NCI-H1417 treated with DMSO at 0.1 percent for 48 hours (cell line): ENCODE measurements at places on chromosomes 2 and 18.

- no peak for DNase-seq
Observed at GRCh38 chr2:230877116-230877758, 12.5 kb downstream of the ITM2C start.

DNA sequence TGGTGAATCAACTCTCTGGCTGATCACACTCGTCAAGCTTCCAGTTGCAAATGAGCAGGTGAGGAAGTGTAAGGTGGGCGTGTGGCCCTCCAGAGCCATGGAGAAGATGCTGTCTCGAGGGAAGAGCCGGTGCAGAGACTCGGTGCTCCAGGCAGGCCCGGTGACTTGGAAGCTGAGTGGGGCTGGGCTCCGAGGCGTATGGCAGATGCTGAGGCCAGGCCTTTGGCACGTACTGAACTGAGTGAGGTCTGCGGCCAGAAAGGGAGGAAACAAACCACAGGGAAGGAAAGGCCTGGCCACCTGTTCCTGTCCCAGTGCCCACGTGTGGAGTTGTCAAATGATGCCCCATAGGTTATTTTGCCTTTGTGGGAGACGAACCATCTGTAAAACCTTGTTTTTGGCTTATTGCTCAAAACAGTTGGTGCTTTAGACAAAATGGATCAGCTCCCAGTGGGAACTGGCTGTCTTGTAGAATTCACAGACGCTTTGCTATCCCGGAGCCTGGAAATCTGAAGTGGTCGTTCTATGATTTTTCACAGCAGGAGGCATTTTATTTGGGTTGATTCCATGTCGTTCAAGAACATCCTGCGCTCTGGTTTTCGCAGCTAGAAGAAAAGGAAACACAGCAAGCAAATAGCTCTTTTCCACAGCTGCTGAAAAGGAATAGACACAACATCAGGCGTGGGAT lies 117.5 kb upstream of the TMEM18 start:
- no peak for DNase-seq

DNA sequence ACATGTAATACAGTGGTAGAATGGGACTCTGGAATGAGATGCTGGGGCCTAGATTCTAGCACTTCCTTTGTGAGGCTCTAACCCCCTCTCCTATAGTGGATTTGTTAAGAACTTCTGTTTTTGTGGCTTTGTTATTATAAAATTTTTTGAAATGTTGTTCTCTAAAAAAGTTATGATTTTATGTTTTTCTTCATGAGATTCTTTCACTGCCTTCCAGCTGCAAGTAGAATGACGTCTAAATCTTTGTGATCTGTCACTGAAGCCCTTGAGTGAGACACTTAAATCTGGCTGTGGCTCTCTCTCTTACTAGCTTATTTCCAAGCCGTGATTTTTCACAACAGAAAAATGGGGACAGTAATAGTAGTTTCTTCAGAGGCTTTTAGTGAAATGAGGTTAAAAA lies 1.6 kb downstream of the CASP8 start:
- no peak for DNase-seq

DNA sequence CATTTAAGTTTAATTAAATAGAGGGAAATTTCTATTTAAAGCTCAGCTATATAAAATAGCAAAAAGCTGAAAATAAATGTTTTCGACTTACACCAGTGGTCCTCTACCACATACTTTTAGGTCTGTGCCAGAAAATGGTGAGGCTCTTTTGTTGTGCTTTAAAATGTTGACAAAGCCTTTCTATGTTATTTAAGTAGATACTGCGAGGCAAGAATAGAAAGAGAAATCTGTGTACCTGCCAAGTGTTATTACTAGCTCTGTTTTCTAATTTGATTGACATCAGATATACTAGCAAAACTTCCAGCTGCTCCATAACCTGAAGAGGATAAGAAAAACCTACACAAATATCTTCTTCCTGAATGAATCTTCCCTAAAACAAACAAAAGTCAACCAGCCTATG lies 53.6 kb downstream of the LPIN2 start:
- DNase-seq = no peak

DNA sequence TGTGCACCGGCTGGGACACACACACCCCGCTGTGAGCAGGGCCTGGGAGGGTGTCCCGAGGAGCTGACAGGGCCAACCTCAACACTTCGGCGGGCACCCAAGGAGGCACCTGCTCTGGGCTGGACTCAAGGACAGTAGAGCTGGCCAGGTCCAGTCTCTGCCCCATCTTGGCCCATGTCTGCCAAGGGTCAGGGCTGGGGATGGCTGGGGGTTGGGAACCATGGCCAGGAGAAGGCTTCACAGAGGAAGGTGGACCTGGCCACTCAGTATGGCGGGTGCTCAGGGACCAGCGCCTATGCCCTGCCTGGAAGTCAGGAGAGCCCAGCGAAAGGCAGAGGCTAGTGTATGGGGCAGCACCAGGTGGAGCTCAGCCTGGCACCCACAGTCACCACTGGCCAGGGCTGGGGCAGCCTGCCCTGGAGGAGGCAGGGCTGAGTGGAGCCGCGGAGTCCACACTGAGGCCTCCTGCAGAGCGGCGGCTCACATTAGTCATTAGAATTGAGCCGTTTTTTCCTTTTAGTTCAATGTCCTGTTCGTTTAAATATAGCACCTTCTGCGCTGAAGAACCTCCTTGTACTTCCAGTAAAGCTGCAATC lies 4.2 kb downstream of the ERFE start:
- no peak for DNase-seq

GRCh38 chr2:44330801-44331200 lies 30.5 kb downstream of the PREPL start:
- no peak for DNase-seq

DNA sequence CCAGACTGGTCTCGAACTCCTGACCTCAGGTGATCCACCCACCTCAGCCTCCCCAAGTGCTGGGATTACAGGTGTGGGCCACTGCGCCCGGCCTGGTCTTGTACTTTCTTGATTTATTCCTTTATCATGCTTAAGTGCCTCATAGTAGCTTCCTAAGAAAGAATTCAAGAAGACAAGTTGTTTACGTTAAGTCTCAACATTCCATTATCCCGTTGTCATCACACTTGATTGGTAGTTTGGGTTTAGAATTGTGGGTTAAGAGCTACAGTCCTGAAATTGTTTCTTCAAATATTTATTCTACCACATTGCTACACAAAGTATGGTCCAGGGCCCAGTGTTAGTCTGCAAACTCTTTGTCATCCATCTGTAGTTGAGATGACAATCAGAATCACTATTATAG lies 194.0 kb downstream of the VWC2L start:
- no peak for DNase-seq

DNA sequence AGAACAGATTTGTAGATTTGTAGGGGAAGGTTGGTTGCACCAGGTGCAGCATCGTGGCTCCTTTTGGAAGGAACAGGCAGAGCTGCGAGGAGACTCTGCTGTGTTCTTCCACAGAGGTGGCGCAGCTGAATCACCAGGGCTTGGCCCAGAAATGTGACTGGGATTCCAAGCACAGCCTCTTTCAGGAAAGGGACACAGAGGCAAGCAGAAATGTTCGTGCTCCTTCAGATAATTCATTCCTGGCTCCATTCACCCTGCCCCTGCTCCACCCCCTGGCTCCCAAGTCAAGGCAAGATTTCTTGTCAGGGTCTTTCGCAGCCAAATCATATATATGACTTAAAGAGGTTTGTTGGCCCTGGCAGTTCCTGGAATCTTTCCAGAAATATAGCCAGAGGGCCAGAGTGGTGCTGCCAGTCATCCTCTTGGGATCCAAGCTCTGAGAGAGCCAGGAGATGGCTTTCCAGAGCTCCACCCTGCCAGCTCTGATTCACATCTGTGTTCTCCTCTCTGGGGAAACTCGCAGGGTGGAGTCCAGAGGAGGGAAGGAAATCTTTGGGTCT lies 203.9 kb upstream of the TANK start:
- no peak for DNase-seq

- DNase-seq = no peak
Observed at GRCh38 chr2:68157002-68157401, 686 bp upstream of the PNO1 start.

DNA sequence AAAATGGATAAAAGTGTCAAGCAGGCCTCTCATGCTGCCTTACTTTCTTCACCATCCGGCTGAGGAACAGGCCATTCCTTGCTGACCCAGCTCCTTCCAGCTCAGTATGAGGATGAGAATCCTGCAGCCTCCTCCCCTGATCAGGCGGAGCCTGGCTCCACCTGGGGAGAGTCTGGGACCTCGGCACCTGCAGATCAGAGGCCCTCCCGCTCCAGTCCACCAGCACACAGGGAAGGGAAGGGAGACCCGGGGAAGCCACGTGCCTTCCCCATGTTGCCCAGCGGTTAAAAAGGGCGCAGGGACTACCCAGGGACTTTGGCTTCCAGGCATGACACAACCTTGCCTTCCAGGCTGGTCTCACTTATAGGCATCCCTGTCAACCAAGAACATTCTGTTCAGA lies 172.0 kb downstream of the NDUFA10 start:
- no peak for DNase-seq

GRCh38 chr2:64627860-64628841 lies 25.6 kb downstream of the SERTAD2 start:
- DNase-seq = no peak

DNA sequence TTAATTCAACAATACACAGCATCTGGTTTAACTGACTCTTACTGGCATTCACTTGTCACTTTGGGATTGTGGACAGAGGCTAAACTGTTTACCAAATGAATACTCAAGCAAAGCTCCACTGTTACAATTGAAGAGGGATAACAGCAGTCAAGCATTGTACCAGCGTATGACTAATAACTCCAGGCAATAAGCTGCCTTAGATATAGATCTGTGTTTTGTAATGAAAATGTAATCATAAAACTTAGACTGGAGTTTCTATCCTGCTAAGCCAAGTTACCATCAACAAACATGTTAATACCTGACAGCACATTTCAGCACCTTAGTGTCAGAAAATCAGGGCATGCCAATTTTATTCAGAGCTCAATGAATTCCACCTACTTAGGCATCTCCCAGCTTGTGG lies 889.5 kb downstream of the EPHA4 start:
- no peak for DNase-seq

- DNase-seq = no peak
Observed at GRCh38 chr2:180061085-180061484, 54.0 kb upstream of the CWC22 start.

DNA sequence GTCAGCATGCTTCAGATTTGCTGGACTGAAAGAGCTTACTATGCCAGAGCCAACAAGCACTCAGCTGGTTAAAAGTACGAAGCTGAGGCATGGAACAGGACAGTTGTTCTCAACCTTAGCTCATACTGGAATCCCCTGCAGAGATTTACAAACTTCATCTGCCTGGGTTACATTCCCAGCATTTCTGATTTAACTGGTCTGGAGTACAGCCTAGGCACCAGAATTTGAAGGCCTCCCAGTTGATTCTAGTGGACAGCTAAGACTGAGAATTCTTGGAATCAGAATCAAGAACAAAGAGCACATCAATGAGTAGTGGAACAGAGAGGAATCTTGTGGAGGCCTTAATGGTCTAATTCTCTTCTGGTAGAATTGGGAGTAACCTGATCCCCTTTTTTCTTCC lies 298.2 kb upstream of the NXPH2 start:
- no peak for DNase-seq

DNA sequence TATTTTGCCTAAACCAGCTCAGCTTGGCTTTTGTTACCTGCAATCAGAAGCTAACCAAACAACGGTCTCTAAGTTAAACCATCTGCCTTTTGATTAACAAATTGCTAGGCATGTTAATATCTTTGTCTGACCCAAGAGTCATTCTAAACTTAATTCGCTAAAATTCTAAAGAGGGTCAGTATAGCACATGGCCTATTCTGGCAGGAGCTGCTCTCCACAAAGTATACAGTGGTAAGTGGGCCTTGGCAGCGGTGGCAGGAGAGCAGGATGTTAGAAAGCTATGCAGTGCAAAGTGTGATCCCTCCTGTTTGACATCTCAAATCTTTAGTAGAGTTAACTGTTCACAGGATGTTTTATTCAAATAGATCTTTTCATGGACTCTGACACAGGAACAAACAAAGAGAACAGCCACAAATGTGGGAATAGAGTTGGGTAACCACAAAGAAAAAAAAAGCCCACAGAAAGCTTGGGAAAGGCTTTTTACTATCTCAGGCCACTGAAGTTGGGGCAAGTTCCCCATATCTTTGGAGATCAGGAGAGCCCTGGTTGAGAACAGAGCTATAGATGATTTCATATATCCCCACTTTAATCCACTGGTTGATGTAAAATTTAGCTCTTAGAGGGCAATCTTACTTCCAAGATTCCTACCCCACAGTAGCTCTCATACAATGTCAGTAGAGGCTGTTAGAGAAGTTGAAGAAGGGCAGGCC lies 10.6 kb downstream of the CFAP210 start:
- DNase-seq = no peak

DNA sequence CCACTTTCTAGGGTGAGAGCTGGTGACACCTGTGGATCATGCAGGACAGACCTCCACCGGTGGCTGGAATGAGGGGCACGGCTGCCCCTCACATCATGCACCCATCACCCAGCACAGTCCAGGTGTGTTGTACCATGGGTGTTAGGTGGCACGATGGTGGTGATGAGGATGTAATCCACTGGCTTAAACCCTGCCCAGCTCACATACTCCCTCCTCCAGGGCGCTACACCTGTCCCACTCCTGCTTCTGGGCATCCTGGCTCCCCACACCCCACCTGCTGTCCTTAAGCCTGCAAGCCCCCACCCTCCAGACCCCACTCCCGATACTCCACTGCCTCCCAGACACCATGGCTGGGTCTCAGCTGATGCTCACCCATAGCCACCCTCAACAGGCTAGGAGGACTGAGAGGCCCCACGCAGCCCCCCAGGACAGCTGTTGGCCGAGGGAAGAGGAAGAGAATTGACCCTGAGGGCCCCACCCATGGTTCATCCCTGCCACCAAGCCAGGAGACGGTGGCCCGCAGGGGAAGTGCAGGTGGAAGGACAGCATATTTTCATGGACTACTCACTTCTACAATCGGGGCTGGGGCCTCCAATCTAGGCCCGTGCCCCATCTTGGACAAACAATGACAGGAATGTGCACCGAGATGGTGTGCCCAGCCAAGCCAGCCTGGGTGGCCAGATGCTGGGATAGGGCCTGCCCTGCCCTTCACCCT lies 34.3 kb downstream of the MAL start:
- no peak for DNase-seq

DNA sequence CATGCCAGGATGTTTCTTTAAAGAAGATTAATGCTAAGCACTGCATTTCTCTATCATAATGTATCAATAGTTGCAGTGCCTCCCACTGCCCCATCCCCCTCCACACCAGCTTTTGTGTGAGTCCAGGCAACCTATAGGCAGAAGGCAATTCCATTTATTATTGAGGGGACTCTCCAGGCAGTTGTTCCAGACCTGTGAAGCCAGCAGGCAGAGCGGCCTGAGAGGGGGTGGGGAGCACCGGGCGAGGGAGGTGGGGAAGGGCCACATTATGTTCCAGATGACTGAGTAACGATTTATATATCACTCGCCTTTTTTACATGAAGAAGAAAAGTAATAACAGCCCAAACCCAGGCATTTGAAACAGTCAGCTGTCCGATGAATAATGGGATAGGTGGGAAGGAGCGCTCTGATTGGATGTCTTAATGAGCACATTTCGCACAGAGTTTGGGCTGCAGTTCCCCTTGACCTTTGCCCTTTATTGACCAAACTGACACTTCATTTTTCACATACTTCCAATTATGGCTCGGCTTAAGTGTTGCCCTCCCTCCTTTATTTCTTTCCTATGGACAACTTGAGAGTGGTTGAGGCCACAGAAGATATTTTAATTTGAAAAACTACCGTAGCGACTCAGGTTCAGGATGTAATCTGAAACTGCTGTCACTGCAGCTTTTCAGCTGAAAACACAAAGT lies 34.4 kb downstream of the MEIS1 start:
- no peak for DNase-seq

GRCh38 chr18:41600693-41601391 lies 354.2 kb upstream of the PIK3C3 start:
- DNase-seq = no peak

GRCh38 chr2:110731064-110731463 lies 1.3 kb upstream of the ACOXL start:
- DNase-seq = no peak
